ENCODE measurements at places on chromosomes 4 and X. TPM values are rescaled to one million over a fixed set of nuclear protein-coding genes. Genes with fewer than 3 reads are reported as not detected.

DNA sequence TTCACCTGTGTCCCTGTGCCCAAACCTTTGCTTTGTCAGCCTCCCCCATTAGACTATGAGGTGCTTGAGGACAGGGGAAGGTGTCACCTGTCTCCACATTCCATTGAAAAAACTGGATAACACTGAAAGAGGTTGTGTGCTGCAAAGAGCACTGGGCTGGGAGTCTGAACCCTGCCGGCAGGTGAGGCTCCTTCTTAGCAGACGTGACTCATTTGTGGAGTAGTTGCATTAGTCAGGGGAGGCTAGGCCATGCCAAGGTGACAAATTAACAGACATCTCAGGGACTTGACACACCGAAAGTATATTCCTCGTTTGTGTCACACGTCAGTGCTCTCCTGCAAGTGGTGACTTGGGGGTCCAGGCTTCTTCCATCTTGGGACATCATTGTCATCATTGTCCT, 95.9 kb upstream of the STX18 start:
- DNase-seq: no peak

- DNase-seq: no peak
Observed at GRCh38 chr4:81366779-81367178, 104.9 kb downstream of the RASGEF1B start.

- no peak for DNase-seq
Observed at GRCh38 chr4:112652216-112652615, 15.3 kb downstream of the LARP7 start.

DNA sequence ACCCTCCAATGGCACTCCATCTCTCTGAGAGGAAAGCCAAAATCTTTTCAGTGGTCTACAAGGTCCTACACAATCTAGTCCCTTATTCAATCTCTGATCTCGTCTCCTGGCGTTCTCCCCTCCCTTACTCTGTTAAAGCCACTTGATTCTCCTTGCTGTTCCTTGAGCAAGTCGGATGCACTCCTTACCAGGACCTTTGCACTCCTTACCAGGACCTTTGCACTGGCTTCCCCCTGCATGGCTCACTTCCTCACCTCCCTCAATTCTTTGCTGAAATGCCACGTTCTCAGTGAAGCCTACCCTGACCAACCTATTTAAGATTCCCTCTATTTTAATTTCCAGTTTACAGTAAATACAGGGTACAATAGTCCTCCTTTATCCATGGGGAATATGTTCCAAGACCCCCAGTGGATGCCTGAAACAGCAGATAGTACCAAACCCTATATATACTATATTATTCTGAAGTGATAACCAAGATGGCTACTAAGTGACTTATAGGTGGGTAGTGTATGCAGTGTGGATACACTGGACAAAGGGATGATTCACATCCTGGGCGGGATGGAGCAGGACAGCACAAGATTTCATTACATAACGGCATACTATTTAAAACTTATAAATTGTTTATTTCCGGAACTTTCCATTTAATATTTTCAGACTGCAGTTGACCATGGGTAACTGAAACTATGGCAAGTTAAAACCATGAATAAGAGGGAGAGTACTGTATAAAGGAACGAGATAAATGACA, 6.5 kb upstream of the DLG3 start:
- DNase-seq: no peak

- no peak for DNase-seq
Observed at GRCh38 chr4:113646442-113646822, 115.1 kb downstream of the CAMK2D start.

- peak; percentile 49 for DNase-seq
Observed at GRCh38 chr4:89307446-89308160, at the start of gene GPRIN3. TSS of gene GPRIN3 (minus strand) at chr4:89307800. CDS start at chr4:89250110, 57,690 bp downstream.

GRCh38 chr4:41264212-41264611, 7.5 kb downstream of the UCHL1 start:
- no peak for DNase-seq

DNA sequence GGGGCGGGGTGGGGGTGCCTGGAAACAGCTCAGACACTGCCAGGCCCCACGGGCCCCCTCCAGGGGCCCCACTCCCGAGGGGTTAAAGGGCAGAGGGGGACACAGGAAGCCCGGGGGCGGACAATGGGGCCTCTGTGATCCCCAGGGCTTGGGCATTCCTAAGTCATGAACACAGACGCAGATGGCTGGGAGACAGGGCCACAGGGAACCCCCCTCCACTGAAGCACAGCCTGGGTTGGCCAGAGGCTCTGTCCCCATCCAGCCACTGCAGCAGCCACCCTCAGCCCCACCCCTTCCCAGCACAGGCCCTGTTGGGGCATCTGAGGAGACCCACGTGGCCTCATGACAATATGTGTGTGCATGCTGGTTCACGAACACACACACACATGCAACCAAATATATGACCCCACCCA, 3.9 kb downstream of the L1CAM start:
- no peak for DNase-seq

DNA sequence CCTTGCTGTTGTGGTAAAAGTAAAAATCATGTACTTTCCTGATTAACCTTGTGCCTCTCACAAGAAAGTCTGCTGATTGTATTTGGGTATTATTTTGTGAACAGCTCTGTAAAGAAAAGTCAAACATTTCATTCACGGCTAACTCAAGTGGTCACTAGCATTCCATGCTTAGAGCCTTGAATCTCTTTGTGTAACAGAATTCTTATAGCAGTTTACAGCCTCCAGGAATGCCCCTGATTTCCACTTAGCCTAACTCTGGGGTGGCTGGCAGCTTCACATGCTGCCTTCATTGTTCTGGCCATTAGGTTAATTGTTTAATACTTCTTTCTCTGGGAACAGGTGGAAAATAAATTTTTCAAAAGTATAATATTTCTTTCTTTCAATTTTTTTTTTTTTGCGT, 226.7 kb downstream of the RBMX2 start:
- DNase-seq: no peak

The CXCL3 gene
- polyA plus RNA-seq: 0.36 TPM

The SGCB gene
- polyA plus RNA-seq: 41.6 TPM

The BDH2 gene
- polyA plus RNA-seq: 185 TPM
